Thyroid gland (tissue), 4 donors: ENCODE measurements at places on chromosomes 4 and X. TPM values are rescaled to one million over a fixed set of nuclear protein-coding genes. Genes with fewer than 3 reads are reported as not detected.

DNA sequence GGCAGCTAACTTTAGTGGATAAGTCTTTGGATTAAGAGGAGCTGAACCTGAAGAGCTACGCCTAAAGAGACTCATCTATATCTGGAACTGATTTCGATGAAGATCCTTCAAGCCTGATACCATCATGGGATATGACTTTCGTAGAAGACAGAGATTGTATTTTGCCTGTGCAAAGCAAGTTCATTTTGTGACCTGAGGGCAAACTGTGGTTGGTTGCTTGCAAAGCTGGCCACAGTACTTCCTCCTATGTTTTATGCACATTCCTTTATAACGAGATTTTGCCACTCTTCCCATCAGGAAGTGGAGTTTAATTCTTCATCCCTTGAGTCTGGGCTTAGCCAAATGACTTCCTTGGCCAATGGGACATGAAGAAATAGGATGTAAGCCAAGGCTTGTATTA is 519.3 kb upstream of the NR3C2 start:
- DNase-seq: no peak

Gene TMEM255A
- 2.9 TPM for total RNA-seq

DNA sequence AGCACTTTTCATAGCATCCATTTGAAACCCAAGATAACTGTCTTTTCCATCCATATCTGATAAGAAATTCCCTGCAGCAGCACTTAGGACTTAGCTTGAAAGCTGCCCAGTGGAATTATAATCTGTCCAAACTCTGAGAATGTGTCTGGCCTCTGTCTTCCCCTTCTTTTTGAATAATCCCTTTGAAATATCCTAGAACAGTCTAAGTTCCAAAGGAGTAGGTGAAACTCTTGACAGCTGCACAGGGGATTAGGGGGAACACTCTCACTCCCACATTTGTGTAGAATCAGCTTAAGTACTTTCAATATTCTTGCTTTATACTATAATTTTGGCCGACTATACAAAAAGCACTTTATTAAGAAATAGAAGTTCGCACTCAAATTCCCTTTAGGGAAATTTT is 157.7 kb downstream of the PAPSS1 start:
- no peak for DNase-seq

Gene ARSJ
- 3.4 TPM for total RNA-seq

- DNase-seq: no peak
Observed at GRCh38 chrX:98371994-98372393, 1488.3 kb downstream of the RPA4 start.

Gene HSFX3
- not detected for total RNA-seq

GRCh38 chr4:57102050-57102624 is 8.0 kb downstream of the IGFBP7 start:
- DNase-seq: peak; percentile 41

DNA sequence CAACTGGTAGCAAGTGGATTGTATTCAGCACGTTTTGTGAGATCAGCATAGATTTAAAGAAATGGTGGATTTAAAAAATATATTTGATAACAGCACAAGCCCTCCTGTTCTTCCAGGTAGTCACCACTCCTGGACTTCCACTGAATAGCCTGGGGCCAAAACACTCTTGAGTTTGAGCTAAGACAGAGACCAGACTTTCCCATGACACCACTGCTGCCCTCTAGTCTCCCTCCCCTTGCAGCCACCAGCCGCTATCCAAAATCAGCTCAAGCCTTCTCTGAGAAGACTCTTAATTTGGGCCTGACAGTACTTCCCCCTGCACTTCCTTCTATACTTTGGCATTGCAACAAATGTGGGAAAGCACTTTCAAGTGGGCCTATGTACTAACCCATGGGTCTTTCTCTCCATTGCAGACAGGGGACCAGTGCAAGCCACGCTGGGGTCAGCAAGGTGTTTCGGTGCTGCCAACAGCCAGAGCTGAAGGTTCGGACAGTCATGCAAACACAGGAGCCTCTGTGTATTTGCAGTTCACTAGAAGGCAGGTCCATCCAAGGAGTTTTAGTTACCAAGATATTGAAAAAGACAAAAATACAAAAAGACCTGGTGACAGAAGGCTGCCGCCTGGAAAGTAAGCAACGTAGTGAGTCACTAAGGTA is 40.5 kb upstream of the KLHL13 start:
- no peak for DNase-seq

GRCh38 chr4:69601065-69601464 is 38.4 kb downstream of the UGT2A2 start:
- DNase-seq: no peak

DNA sequence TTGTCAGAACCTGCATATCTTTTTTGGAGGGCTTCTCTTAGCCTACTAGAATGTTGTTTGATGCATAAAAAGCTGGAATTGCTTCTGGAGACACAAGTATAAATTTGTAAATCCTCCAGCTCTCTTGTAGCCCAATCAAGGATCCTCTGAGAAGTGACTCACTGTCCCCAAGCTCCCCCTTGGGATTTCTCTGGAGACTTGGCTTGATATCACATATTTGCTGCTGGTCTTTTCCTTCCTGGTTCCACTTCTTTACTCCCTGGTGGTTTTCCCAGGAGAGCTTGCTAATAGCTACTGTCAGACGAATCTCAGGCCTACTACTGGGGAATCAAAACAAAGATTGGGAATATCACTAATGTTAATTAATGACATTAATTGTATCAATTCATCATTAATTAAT is 173.1 kb downstream of the STK32B start:
- no peak for DNase-seq

- peak; percentile 1 for DNase-seq
Observed at GRCh38 chrX:53357799-53358530, 64.5 kb downstream of the SMC1A start.

Gene CNGA1
- not detected for total RNA-seq

DNA sequence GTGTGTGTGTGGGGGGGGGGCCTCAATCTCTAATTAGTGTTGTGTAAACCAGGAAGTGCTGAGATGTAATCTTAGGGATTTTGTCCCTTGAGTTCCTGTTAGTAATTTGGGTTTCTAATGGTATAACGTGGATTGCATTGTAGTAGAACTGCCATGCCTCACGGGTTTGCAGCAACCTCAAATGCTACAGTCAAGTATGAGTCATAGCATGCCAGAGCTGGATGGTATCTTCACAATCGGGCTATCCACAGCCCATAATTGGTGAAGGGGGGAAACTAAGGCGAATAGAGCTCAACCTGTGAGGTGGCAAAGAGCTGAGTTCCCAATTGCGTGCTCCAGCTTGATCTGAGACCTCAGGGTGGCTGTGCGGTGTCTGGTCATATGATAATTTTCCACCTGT is 2.2 kb upstream of the FMR1NB start:
- DNase-seq: no peak

- peak; percentile 80 for DNase-seq
Observed at GRCh38 chrX:40169193-40170101, 71.7 kb upstream of the BCOR start.

Gene P2RY8
- total RNA-seq: 2.4 TPM

GRCh38 chr4:139725236-139725635 is 59.6 kb downstream of the MGST2 start:
- DNase-seq: no peak

Gene SLITRK2
- total RNA-seq: 0.40 TPM

Gene NIPAL1
- 4.0 TPM for total RNA-seq

Gene MAGEC1
- total RNA-seq: not detected

Gene ARL9
- total RNA-seq: not detected

- no peak for DNase-seq
Observed at GRCh38 chrX:83529950-83530349, 21.9 kb downstream of the POU3F4 start.

DNA sequence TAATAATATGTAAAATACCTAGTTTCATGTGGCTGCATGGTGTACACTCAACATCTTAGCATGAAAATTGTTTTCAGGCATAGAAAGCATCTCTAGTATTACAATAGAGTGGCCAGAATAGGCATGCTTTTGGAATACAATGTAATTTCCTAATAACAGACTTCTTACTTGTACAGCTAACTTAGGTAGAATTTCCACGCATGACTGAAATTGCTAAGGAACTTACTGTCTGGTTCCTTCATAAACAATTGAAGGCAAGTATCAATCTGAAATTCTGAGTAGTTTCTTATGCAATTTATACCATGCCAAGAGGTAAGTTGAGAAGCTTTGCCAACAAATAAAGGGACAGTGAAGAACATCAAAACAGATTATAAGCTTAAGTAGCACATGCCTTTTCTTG is 26.7 kb downstream of the SULT1E1 start:
- DNase-seq: no peak

Gene SUPT20HL1
- not detected for total RNA-seq

- DNase-seq: no peak
Observed at GRCh38 chrX:112947981-112948615, 107.5 kb upstream of the AMOT start.

Gene TRMT10A
- total RNA-seq: 8.0 TPM

DNA sequence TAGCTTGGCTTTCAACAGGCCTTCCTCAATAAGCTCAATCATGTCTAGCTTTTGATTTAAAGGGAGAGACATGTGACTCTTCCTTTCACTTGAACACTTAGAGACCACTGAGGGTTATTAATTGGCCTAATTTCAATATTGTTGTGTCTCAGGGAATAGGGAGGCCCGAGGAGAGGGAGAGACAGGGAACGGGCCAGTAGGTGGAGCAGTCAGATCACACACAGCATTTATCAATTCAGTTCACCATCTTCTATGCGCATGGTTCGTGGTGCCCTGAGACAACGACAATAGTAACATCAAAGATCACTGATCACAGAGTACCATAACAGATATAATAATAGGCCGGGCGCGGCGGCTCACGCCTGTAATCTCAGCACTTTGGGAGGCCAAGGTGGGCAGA is 17.8 kb downstream of the ZNF81 start:
- DNase-seq: peak; percentile 36

Gene CXCL8
- total RNA-seq: 1.4 TPM

- DNase-seq: no peak
Observed at GRCh38 chr4:87856816-87857215, 24.0 kb downstream of the MEPE start.

GRCh38 chr4:168071304-168071703 is 21.0 kb upstream of the ANXA10 start:
- DNase-seq: no peak

- no peak for DNase-seq
Observed at GRCh38 chrX:39854772-39855747, 242.7 kb downstream of the BCOR start.

DNA sequence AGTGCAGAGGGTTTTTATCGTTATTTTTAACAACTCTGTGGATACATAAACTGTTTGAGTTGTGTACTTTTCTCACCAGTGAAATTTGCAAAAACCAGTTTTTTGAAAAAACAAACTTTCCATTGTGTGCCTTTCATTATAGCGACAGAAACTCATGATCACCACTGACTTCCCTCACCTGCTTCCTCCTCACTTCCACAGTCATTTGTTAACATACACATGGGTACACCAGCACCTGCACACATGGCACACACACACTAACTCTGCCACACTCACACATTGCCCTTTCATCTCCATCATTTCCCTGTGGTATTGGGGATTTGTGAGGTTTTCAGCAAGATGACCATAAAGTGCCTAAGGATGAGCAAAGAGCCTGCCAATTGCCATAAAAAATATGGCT is 20.6 kb downstream of the CLDN22 start:
- no peak for DNase-seq

- DNase-seq: no peak
Observed at GRCh38 chr4:53852343-53852742, 212.1 kb downstream of the CHIC2 start.

- no peak for DNase-seq
Observed at GRCh38 chr4:86926435-86927086, 8.2 kb upstream of the AFF1 start.

Gene NAP1L2
- 5.6 TPM for total RNA-seq

Gene ASMT
- not detected for total RNA-seq

DNA sequence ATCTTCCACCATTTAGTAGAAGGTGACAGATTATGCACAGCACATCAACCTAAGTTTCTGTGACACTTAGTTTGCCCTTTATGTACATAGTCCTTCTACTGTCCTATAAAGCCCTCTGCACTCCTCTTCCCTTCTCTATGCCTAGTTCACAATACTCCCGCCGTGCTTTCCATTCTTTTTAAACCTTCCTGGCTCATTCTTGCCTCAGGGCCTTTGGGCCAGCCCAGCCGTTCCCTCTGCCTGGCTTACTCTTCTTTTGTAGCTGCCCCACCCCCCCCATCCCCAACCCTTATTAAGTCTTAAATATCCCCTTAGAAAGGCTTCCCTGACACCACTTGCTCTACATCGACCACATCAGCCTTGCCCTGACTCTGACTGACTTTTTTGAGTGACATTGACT is 33.0 kb downstream of the SGMS2 start:
- no peak for DNase-seq

DNA sequence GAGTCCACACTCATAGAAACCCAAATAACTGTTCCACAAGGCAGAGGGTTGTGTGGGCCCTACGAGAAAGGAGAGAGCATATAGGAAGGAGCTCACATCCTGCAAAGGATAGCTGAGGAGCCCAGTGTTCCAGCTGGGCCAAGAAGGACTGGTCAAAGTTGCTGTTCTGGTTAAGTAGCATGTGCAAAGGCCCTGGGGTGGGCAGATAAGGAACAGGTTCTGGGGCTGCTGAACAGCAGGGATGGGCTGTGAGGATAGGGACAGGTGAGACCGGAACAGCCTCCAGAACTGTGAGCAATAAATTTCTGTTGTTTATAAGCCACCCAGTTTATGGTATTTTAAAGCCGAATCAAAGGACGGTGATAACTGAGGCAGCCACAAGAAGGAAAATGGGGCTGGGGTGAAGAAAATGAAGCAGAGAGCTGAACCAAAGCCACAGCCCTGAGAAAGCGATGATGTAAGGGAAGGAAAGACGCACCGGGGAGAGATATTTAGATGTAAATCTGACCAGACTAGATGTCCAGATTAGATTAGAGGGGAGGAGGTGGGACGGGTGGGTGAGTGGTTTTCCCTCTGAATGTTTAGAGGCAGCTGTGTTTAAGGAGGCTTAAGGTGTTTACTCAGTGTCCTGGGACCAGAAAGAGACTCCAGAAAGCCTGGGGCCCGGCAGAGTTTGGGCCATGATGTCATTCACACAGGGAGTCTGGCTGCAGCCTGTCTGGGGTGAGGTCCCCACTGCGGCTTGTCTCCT is 180.8 kb upstream of the BCOR start:
- no peak for DNase-seq

Gene LRIT3
- 0.45 TPM for total RNA-seq

Gene HTN3
- total RNA-seq: not detected

GRCh38 chr4:66059556-66059955 is 389.3 kb upstream of the EPHA5 start:
- DNase-seq: no peak

GRCh38 chr4:76306882-76307659 is 538 bp downstream of the STBD1 start:
- peak; percentile 47 for DNase-seq

Gene PCYT1B
- not detected for total RNA-seq

DNA sequence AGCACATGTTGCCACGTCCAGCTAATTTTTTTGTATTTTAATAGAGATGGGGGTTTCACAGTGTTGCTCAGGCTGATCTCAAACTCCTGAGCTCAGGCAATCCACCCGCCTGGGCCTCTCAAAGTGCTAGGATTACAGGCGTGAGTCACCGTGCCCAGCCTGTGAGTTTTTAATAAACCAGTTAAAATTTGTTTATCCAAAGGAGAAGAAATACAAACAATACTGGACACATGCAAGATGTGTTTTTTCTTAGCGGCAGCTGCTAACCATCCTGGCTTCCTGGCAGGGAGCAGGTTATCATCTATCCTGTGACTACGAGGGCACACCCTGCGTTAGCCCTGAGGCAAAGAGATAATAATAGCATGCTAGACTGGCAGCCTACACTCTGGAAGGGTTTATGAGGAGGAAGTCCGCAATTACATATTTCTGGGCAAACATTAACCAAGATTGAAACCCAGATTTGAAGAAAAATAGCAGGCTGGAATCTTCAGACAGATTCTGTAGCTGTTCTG is 191.4 kb downstream of the SPRY1 start:
- no peak for DNase-seq

Gene USP51
- total RNA-seq: 5.5 TPM
